ENCODE measurements at places on chromosomes 6 and 20. TPM values are rescaled to one million over a fixed set of nuclear protein-coding genes. Genes with fewer than 3 reads are reported as not detected.

TM9SF4 gene
- total RNA-seq = 45.5 TPM

MYT1 gene
- total RNA-seq = not detected

PKHD1 gene
- 0.52 TPM for total RNA-seq

DNA sequence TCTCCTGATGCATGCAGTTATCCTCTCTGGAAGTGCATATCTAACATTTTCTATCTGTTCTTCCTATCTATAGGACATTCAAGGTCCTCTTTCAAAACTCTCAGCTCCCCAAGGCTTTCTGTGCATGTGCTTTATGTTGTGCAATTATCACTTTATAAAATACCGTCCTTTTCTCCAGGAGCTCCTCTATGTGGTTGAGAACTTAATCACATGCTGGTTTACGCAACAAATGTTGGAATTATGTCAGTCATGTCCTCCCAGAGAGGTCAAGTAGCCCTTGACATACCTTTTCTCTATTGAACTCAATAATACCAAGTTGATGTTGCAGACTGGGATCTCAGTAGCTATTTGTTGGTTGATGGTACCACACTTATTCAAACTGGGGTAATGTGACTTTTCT lies 388.4 kb downstream of the BTBD3 start:
- H3K27me3 ChIP-seq = no peaks in the 10 kb centered on the region
- no peak overlapping the region for H3K27ac ChIP-seq
- no peak for DNase-seq
- no peaks in the 10 kb centered on the region for H3K4me1 ChIP-seq
- no peak overlapping the region for H3K4me3 ChIP-seq

TRMT11 gene
- total RNA-seq = 11.1 TPM

FRS3 gene
- total RNA-seq = 1.9 TPM

DNA sequence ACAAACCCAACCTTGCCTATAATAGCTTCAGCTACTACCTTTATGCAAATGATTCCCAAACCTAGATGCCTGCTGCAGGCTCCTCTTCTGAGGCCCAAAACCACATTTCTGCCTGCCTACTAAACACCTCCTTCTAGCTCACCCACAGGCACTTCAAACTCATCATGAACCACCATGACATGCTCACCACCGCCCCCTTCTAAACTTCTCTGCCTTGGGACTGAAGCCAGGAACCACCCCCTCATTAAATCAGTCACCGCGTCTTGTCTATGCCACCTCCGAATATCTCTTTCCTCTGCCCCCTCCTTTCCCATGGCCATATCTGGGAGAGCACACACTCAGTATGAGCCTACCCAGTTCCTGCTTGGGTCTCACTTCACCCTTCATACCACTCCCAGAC lies 101.2 kb downstream of the SNAP25 start:
- H3K36me3 ChIP-seq = no peaks in the 10 kb centered on the region
- H3K27me3 ChIP-seq = no peaks in the 10 kb centered on the region
- no peak overlapping the region for H3K27ac ChIP-seq
- no peak for DNase-seq
- H3K4me3 ChIP-seq = no peak overlapping the region

DNA sequence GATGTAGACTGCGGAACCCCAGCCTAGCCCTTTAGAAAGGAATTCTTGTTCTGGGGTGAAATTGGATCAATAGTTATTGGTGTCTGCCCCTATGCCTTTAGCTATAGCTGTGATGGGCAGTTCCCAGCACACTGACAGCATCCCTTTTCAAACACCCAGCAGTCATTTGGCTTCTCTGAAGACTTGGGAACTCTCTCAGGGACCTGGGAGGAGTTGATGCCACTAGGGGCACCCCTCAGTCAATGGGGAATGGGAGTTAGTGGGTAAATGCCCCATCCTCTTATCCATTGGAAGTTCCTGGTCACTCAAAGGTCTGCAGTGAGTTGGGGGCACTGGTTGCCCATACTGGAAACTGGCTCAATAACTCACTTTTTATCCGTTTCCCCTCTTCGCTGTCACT lies 31.6 kb upstream of the CSNK2A1 start:
- H3K4me1 ChIP-seq = peaks cover 11% of the 10 kb centered on the region
- peaks cover 48% of the 10 kb centered on the region for H3K27me3 ChIP-seq
- no peaks in the 10 kb centered on the region for H3K36me3 ChIP-seq
- no peak overlapping the region for H3K27ac ChIP-seq
- H3K4me3 ChIP-seq = no peak overlapping the region

DNA sequence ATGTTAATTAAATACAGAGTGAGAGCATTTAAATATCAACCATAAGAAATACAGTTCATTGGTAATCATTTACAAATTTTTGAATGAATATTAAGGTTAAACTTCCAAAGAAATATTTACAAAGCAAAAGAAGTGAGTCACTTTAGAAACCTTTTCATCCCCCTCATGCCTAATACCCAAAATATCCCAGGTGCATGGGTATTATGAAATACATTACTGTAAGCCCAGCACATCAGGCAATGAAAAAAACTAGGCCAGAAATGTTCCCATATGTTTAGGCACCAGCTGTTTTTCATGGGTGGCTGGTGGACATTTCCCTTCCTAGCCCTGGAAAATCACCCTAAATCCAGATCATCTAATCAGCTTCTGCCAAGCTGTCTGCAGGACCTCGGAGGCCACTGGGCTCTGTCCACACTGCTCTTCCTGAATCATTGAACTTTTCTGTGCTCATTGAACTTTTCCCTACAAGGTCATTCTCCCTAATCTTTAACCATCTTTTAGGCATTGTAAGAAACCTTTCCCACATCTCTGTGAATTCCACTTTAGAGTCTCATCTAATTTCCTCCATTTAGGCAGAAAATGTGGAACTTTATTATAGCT lies 145.3 kb upstream of the STXBP5 start:
- no peaks in the 10 kb centered on the region for H3K4me1 ChIP-seq
- no peak overlapping the region for H3K27ac ChIP-seq
- H3K4me3 ChIP-seq = no peak overlapping the region
- H3K27me3 ChIP-seq = no peaks in the 10 kb centered on the region
- no peaks in the 10 kb centered on the region for H3K36me3 ChIP-seq
- no peak for DNase-seq

GRCh38 chr6:25889877-25890853 lies 16.1 kb upstream of the SLC17A3 start:
- no peak for DNase-seq
- H3K4me3 ChIP-seq = no peak overlapping the region
- no peaks in the 10 kb centered on the region for H3K4me1 ChIP-seq
